ENCODE measurements at places on chromosomes 7 and 10.

- ATAC-seq: no peak
Observed at GRCh38 chr7:17988141-17988540, 39.5 kb downstream of the PRPS1L1 start.

- no peak for ATAC-seq
Observed at GRCh38 chr7:14024406-14024805, 34.9 kb upstream of the ETV1 start.

- no peak for ATAC-seq
Observed at GRCh38 chr10:97939446-97939990, 89.9 kb downstream of the GOLGA7B start.

DNA sequence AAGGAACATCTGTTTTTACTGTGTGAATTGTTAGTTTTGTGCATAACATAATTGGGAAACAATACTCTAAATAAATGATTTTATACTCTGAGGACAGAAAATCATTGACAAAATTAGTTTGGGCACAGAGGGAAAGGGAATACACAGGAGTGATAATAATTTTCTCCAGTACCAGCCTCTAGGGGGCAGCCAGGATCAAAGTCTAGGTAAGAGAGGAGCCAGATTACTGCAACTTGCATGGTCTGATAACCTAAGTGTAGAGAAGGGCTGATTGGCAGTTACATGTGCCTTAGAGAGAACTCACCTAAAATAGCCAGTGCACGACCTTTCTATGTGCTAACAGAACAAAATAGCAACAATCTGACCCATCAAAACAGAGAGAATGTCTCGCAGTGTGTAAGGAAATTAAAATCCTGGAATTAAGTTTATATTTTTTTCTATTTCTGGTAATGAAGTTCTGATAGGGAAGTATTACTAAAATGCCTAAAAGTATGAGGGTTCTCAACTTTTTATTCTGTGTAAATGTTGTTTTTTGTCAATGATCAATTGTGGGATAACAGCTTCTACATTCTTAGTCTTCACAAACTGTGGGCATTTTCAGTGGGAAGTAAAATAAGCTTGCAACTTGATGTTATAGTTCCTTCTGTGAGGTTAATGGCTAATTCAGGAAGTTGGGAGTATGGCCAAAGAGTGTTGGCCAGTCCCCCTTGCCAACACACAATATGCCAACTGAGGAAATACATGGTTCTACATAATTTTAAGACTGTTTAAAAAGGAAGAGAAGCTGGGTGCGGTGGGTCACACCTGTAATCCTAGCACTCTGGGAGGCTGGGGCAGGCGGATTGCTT lies 66.4 kb downstream of the EXOC6 start:
- ATAC-seq: peak; percentile 70

GRCh38 chr7:4707217-4707741 lies 25.2 kb downstream of the FOXK1 start:
- no peak for ATAC-seq

DNA sequence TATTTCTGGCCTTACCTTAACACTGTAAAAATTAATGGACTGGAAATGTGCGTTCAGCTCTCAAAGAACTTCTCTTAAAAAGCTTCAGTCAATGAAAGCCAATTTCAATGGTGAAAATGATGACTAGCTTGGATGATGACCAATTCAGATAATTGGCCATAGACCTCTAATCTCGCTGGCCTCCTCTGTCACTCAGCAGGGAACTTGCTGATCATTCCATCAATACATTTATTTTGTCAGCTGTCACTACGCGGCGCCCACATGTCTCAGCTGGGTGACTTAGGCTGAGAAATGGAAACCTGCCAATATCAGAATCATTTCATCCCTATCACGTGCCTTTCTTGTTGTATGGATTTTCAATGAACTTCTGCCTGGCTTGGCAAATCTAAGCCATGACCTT lies 673.0 kb upstream of the AUTS2 start:
- ATAC-seq: no peak

GRCh38 chr7:127940381-127941160 lies 90.7 kb downstream of the LRRC4 start:
- ATAC-seq: no peak

DNA sequence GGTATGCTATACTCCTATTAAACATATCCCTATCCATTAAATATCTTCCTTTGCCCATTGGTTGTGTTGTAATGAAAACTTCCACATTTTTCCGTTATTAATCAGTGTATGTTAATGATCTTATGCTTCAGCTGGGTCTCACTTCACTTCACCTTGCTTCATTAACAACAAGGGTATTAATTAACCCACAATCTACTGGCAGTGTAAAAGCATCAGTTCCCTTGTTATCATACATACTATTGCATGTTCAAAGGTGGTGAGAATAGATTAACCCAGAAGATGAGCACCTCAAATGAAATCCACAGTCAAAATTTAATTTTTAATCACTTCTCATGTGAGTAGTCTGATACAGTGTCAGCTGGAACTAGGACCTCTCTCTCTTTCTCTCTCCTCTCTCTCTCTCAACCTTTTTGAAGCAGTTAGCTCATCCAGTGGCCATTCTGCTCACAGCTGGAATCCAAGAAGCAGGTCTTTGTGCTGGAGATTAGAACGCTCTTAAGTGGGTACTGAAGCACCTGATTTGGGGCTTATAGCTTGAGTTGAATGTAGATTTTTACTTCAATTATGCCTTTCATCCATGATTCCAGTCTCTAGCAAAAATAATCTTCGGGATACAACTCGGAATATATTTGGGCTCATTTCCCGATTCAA lies 172.3 kb downstream of the RAPGEF5 start:
- no peak for ATAC-seq

DNA sequence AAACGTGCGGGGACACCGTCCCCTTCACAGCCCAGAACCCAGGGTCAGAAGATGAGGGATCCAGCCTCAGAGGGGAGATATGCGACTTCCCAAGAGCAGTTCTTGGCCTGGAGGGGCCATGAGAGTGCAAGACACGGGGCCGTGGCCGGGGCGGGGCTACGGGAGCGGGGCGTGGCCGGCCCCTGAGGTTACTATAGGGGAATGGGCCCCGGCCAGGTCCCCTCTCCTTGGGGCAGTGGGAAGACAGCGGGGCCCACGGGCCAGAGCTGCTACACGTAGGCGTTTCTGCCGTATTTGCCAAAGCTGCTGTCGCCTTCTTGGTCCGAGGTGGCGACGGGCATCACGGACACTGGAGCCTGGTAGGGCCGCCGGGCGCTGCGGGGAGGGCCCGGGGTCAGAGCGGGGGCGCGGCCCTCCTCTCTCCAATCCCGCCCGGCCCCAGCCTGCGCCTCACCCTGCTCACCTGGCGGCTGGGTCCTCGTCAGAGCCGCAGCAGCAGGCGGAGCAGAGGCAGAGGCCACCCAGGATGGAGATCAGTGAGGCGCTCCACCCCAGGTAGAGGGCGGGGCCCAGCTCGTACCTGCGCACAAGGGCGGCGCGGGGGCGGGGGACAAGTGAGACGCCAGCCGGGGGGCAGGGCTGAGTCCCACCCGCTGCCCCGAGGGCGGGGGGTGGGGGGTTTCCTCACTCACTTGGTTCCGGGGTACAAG lies 5.3 kb downstream of the CLDN15 start:
- ATAC-seq: no peak

- ATAC-seq: no peak
Observed at GRCh38 chr7:6489612-6490011, 41.9 kb upstream of the DAGLB start.

- ATAC-seq: no peak
Observed at GRCh38 chr7:114413761-114414155, 857 bp upstream of the FOXP2 start.

DNA sequence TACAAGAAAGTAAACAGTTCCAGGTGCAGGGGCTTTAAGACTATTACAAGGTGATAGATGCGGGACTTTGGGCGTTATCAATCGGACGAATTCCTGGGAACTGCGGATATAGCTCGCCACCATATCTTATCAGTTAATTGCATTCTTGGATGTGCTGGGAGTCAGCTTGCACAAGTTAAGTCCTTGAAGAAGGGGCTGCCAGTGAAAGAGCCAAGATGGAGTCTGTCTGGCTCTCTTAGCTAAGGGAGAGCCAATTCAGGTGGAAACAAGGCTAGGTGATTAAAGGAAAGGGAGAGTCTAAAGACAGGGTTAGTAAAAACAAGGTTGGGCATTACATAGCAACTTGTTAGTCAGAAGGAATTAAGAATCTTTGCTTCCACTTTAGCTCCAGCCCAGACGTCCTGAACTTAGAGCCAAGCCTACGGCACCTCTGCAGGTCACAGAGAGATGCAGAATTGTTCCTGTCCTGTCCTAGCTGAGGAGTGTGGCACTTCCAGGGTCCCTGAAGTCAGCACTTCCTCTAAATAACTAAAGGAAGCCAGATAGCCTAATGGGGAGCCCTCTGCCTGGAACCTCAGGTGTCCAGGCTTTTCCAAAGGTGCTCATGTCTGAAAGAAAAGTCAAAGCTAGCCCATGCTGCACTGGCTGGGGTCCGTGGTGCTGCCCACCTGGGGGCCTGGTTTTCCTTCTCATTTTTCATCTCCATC lies 17.3 kb downstream of the ZC3HAV1 start:
- no peak for ATAC-seq

All from activated CD4-positive, CD25-positive, alpha-beta regulatory T cell treated with anti-CD3 and anti-CD28 coated beads, Interleukin-2, amount 50 U/mL, for 24 hours (primary cell).